ENCODE measurements at places on chromosomes 2 and 18.

GRCh38 chr2:121626777-121627524 is 22.3 kb downstream of the CLASP1 start:
- DNase-seq: no peak

DNA sequence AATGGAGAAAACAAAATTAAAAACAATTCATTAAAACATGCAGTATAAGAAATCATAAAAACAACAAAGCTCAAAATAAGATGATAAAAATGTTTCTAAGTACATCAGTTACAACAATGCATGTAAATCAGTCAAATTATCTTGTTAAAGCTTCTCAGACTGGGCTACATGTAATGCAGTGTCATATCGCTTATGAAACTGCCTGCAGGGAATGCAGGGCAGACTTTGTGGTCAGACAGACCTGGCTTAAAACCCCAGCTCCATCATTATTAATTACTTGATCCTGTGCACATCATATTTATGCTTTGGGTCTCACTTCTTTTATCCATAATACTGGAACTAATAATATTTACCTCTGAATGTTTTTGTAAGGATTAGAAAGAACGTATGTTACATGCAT is 74.6 kb downstream of the PID1 start:
- no peak for DNase-seq

GRCh38 chr18:47260120-47260923 is 8.9 kb upstream of the SKOR2 start:
- DNase-seq: no peak

DNA sequence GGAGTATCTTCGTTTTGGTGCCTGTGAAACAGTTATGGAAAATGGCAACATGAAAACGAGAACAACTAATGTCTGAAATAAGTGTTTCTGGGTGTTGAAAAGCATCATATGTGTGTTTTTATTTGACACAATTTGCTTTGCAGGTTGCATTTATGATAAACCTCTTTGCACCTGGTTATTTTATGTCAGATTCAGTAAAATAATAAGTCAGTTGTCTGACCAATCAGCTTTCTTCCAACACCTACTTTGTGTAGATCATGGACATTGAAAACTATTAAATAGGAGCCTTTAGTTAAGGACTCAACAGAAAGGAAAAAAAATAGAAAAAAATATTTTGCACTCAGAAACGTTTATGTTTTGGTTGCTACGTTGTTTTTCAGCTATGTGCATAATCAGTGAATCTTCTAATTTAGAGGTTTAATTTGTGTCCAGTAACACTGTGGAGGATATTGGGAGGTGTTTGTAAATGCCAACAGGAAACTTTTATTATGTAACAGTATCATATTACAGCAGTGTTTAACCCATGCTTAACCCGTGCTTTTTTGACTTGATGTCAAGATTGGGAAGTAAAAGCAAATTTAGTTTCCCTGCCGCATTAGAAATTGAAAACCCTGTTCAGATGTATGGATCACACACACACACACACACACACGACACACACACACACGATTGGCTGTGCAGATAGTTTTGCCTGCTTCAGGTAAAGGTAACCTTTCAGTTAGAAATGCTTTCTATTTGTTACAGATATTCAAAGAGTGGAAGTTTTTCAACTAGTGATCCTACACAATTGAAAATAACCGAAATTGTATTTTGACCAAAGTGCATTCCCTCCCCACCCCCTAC is 2.6 kb downstream of the PKP4 start:
- no peak for DNase-seq

Data from T-helper 1 cell (primary cell).